ENCODE measurements at places on chromosomes 11 and 22.

DNA sequence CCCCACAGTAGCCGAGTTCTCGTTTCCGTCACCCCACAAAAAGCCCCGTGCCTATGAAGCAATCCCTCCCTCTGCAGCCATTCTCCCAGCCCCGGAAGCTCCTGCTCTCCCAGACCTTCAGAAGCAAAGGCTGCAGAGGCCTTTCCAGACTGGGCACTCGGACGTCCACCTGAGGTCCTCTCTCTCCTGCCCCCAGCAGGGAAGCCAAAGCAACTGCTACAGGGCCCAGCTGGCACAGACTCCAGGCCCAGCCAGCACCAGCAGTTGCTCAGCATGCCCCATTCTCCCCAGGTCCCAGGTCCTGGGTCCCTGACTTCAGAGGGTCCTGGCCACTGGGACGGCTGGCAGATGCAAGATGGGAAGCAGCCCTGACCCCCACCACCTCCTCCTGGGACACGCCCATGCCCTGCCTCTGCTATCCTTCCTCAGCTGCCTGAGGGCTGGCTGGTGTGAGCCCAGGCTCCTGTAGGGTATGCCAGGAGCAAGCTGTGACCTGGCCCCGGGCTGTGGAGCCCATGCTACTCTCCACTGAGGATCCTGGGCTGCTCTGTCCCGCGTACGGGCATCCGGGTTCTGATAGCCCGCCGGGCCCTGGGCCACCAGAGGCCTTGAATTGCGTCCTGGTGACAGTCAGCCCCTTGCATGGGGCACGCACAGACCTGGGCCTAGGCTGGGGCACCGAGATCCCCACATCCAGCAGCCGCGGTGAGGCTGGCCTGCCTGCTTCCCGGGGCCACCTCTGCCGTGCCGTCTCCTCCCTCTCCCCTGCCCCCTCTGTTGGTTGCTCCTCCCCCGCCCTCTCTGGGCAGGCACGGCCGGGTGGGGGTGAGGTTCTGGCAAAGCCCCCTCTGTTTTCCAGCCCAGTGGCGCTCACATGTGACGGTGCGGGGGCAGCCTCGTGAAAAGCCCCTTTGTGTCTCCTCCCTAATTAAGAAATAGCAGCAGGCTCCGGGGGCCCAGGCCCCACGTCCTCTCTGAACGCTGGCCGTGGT is 1310.3 kb downstream of the BRD1 start:
- no peak for DNase-seq

DNA sequence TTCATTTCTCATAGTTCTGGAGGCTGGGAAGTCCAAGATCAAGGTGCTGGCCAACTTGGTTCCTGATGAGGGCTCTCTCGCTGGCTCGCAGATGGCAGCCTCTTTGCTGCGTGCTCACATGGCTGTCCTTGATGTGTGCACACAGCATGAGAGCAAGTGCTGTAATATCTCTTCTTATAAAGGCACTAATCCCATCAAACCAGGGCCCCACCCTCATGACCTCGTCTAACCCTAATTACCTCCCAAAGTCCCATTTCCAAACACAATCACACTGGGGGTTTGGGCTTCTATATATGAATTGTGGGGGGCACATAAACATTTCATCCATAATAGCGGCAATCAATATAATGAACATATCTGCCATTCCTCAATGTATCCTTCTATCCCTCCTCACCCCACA is 1062.1 kb downstream of the BRD1 start:
- DNase-seq, result no peak

DNA sequence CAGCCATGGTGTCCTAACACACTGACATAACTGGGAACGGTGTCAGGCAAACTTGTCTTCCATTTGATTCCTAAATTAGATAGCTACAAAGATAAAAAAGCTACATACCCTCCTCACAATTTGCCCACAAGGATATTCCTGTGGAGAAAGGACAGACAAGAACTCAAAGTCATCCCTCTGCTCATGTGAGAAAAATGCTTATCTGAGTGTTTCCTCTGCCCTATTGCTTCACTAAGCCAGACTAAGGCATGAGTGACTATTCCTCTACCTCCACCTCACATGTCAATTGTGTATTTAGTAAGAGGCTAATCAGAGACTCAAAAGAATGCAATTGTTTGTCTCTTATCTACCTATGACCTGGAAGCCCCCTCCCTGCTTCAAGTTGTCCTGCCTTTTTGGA is 247.7 kb downstream of the DDX10 start:
- DNase-seq, result no peak

DNA sequence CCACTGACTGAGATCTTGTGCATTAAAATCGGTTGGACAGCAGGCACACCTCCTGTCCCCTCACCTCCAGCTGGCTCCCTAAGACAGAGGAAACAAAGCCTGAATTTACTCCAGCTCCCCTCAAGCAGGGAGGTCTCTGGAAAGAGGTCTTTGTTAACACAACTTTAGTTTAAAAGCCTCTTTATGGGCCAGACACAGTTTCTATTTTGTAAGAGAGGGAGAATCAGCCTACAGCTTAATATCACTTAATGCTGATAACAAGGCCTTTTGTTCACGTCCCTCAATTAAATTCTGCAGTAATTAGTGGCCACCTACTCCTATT is 36.3 kb downstream of the PLEKHA7 start:
- DNase-seq, result no peak

GRCh38 chr11:20090654-20091374 is 69.5 kb downstream of the DBX1 start:
- DNase-seq, result no peak
